Left lobe of liver (tissue), 2 donors: ENCODE measurements at places on chromosomes 12 and 14. TPM values are rescaled to one million over a fixed set of nuclear protein-coding genes. Genes with fewer than 3 reads are reported as not detected.

CEBPE gene
- not detected for total RNA-seq

TEAD4 gene
- 1.6 TPM for total RNA-seq

GRCh38 chr12:78315028-78315427 lies 484.3 kb downstream of the NAV3 start:
- DNase-seq: no peak

DNA sequence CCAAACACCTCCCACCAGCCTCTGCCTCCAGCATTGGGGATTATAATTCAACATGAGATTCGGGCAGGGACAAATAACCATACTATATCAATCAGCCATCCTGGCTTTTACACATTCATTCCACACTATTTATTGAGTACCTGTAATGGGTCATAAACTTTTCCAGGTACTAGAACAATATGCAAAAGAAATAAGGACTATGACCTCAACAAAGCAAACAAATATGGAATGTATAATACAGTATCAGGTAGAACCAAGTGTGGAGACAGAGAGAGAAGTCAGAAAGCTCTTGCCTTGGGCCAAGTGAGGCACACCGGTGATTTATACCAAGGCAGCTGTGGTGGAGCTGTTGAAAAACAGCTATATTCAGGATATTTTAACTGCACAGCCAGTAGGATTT lies 116.3 kb downstream of the TSPAN8 start:
- no peak for DNase-seq

- peak; percentile 49 for DNase-seq
These were observed 68.5 kb downstream of the NKX2-1 start for GRCh38 chr14:36451310-36452065.

DNA sequence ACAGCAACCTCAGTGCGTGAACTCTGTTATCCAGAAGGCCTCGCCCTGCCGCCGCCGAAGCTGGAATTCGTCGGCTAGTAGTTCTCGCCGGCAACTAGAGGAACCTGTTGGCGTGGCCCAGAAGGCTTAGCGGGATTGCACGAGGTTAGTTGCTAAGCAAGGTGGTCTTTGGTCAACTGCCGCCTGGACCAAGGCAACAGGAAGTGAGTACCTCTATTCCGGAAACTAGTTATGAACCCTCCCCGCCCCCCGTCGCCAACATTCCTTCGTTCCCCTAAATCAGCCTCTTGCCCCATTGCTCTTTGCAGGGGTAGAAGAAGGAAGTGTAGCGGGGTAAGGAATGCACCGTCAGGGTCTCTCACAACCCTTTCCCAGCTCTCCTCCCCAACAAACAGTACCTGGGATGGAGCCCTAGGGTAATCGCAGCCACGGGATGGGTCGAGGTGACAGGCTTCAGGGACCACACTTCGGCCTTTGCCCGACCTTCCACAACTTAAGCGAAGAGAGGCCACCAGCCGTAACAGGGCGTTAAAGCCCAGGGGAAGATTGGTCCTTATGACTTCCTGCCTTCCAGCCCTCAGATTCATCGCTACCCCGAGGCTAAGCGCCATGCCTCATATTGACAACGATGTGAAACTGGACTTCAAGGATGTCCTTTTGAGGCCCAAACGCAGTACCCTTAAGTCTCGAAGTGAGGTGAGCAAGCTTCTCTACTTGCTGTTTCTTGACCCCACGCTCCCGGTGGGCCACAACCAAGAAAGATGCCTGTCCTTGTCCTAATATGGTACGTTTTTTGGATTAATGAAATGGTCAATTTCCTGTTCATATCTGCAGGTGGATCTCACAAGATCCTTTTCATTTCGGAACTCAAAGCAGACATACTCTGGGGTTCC lies at the start of gene GMPR2:
Gene GMPR2 (plus strand): TSS at position 285 of the 893 bp plus-strand sequence. CDS start 325 bp downstream, at position 610.
- no peak for DNase-seq

- DNase-seq: no peak
These were observed 427.8 kb upstream of the NOVA1 start for GRCh38 chr14:27025648-27026047.

GRCh38 chr12:106907411-106907810 lies 48.3 kb upstream of the TMEM263 start:
- no peak for DNase-seq
